ENCODE measurements at places on chromosomes 1 and 21.

- no peak for DNase-seq
Observed at GRCh38 chr21:15289896-15290841, 225.4 kb upstream of the NRIP1 start.

GRCh38 chr1:46585312-46585938, 18.6 kb downstream of the MKNK1 start:
- DNase-seq = no peak

GRCh38 chr1:45206808-45207623, 611 bp upstream of the ZSWIM5 start:
- DNase-seq = no peak

GRCh38 chr1:180519846-180520245, 17.5 kb upstream of the ACBD6 start:
- DNase-seq = no peak

GRCh38 chr1:32695098-32695904, 7.3 kb downstream of the SYNC start:
- no peak for DNase-seq

DNA sequence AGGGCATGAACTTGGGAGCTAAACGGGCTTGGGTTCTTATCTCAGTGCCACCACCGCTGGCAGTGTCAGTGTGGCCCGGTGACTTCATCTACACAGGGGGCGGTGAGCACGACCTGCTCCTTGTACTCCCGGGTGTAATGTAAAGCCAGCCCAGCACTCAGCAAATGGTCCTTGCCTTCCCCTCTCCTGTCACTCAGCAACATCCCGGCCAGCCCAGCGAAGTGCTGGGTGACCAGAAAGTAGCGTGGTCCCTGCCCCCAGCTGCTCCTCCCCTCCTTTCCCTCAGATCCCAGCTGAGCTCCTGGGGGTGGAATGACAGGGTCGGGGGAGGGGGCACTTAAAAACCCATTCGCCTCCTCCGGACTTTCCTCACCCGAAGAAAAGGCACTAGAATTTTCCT, 7.2 kb downstream of the KCNN3 start:
- DNase-seq = no peak

GRCh38 chr1:110086961-110087360, 16.5 kb upstream of the ALX3 start:
- DNase-seq = no peak

- DNase-seq = no peak
Observed at GRCh38 chr1:175314300-175314699, 121.7 kb upstream of the KIAA0040 start.

GRCh38 chr1:45516036-45516435, 5.6 kb downstream of the PRDX1 start:
- DNase-seq = no peak

DNA sequence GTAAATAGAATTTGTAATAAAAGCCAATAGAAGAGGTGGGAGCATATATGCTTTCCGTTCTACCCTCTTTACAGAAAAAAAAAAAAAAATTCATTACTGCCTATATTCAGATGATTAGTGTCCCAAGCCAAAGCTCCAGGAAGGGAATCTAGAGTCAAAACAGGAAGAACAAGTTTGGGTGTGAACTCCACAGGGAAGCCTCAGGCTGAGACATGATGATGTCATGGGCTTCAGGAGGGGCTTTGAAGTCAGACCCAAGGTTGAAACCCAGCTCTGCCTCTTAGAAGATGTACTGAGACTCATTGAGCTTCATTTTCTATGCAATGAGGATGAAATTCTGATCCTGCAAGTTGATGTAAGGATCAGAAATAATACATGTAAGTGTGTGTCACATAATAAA, 250.0 kb upstream of the ADGRL2 start:
- DNase-seq = no peak

GRCh38 chr1:208409176-208409575, 165.0 kb upstream of the PLXNA2 start:
- DNase-seq = no peak

DNA sequence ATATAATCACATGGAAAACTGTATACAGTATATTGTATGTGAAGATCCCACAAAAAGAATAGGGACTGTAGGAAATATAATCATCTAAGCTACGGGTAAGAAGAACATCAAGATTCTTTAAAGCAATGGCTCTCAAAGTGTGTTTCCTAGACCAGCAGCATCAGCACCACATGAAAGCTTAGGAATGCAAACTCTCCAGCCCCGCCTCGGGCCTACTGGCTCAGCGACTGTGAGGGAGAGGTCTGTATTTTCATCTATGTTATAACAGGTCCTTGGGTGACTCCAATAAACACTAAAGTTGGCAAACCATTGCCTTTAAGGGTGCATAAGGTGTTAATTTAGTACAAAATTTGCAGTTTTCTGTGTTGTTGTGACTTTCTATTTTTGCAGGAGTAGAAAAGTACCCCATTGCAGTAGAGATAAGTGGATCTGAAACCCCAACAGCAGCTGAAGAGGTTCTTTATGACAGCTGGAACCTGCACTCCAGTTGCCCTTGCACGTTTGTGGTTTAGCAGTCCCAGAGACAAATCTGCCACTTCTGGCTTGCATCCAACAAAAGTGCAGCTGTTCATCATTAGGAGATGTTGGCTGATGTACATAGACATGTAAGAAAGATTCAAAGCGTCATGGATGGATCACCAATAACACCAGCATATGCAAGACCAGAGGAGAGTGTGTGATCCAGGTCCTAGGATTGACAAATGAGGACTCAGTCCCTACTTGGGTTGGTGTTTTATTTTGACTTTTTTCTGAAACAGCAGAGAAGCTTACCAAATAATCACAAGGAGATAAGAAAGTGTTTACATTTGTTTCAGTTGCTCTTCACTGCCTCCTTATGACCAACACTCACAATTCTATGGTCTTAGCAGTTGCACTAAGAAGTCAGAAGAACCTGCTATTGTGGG, 15.9 kb upstream of the IFNAR1 start:
- no peak for DNase-seq

DNA sequence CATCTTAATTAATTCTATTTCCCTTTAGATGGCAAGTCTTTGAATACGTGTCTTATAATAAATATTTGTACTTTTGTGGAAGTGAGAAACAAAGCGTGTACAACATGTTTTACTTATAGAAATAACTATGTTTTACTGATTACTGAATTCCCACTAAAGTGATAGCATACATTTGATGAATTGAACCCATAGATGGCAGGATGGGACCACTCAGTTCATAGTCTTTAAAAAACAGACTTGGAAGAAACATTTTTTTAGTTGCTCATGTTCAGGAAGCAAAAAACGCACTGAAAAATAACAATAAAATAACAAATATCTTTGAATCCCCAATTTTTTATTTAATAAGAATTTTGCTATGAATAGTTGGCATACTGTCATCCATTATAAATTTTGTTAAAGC, 507.1 kb upstream of the ZRANB2 start:
- no peak for DNase-seq

DNA sequence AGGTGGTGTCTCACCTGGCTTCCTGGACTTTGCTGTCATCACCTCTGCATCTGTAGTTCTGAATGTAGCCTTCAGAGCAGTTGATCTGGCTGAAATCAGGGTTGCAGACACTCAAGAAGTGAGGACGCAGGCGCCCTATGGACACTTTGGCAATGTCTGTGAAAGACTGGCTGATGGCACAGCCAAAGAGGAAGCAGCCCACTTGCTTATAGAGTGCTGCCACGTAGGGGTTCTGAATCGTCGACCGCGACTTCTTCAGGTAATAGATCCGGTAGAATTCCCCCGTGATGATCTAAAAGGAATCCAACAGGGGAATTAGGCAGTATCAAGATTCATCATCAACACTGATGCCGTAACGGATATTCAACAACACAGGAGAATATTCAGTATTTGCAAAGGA, 55.1 kb downstream of the PLPP3 start:
- DNase-seq = no peak

- DNase-seq = no peak
Observed at GRCh38 chr1:16718908-16719533, 21.3 kb upstream of the RNU1-4 start.

- no peak for DNase-seq
Observed at GRCh38 chr1:11598461-11598860, 55.8 kb downstream of the FBXO2 start.

- DNase-seq = no peak
Observed at GRCh38 chr1:209598227-209598626, 14.7 kb downstream of the CAMK1G start.

- DNase-seq = no peak
Observed at GRCh38 chr1:187961895-187962294, 1133.1 kb downstream of the PLA2G4A start.

DNA sequence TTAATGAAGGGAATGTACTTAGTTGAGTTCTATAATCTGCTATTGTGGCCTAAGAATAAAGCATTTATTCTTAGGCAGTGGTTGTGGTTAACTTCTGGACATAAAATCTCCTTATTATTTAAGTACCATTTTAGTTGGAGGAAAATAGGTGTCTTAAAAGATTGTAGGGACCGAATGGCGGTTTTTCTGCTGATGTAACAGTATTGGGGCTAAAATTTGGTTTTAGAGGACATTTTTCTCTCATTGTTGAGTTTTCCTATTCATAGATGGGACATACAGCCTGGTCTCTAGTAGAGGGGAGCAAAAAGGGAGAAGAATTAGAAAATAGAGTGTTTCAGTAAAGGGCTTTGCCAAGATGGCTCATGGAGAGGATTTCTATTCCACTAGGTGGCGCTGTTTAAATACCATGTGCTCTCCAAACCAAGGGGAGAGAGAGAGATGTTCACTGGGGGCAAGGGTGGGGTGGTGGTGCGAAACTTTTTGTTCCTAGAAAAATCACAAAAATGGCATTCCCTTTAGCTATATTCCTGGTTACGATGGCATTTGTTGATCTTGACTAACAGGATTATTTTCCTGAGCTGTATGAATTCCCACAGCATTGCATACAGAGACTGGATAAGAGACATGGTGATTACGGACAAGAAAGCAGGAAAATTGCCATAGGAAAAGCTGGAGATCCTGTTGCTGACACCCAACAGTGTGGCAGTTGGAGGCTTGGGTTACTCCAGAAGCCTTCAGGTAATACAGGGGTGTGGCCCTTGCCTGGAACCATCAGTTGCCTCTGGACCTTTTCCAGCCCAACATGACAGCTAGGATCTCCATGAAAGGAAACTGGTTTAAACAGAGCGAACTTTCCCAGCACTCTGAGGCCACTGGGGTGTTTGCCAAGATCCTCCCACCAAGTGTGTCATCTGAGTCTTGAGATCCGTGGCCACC, 18.2 kb upstream of the FCGR2A start:
- DNase-seq = peak; percentile 16

GRCh38 chr1:84442256-84442655, 36.8 kb upstream of the RPF1 start:
- DNase-seq = no peak

DNA sequence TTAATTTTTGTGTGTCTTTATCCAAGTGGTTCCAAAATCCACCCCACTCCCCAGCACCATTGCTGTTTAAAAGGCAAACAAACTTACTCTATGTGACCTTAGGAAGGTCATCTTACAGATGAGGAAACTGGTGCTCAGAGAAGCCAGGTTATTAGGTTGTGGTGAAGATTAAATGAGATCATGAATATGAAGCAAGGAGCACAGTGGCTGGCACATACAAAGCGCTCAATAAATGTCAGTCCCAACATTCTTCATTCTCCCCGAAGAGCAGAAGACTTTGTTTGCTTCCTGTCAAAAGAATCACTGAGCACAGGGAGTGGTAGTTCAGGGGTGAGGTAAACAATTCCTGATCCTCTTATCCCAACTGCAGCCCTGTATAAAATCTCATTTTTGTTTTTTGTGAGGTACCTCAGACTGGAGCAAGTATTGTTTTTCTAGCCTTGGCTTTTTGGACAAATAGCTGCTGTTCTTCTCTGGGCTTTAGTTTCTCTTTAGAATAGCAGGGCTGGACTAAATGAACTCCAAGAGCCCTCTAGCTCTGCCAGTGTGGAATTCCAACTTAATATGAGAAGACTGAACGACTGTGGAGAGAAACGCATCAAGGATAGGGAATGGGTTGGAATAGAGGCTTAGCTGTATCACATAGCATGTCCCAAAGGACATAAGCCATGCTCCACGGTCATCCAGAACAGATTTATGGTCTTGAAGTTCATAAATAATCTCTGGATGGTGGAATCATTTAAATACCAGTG, 455.3 kb upstream of the USP24 start:
- DNase-seq = no peak
